ENCODE measurements at places on chromosomes 1 and 21. TPM values are rescaled to one million over a fixed set of nuclear protein-coding genes. Genes with fewer than 3 reads are reported as not detected.
A peak's percentile ranks its signal among the peaks of the same experiment; 100 is the strongest.

PLEKHG5 gene
- polyA plus RNA-seq = 25.1 TPM

CELA3B gene
- not detected for polyA plus RNA-seq

AMIGO1 gene
- polyA plus RNA-seq = 8.1 TPM

BCAN gene
- 0.18 TPM for polyA plus RNA-seq

C8B gene
- polyA plus RNA-seq = not detected

S100A3 gene
- 0.19 TPM for polyA plus RNA-seq

DYRK1A gene
- polyA plus RNA-seq = 74.4 TPM

DNA sequence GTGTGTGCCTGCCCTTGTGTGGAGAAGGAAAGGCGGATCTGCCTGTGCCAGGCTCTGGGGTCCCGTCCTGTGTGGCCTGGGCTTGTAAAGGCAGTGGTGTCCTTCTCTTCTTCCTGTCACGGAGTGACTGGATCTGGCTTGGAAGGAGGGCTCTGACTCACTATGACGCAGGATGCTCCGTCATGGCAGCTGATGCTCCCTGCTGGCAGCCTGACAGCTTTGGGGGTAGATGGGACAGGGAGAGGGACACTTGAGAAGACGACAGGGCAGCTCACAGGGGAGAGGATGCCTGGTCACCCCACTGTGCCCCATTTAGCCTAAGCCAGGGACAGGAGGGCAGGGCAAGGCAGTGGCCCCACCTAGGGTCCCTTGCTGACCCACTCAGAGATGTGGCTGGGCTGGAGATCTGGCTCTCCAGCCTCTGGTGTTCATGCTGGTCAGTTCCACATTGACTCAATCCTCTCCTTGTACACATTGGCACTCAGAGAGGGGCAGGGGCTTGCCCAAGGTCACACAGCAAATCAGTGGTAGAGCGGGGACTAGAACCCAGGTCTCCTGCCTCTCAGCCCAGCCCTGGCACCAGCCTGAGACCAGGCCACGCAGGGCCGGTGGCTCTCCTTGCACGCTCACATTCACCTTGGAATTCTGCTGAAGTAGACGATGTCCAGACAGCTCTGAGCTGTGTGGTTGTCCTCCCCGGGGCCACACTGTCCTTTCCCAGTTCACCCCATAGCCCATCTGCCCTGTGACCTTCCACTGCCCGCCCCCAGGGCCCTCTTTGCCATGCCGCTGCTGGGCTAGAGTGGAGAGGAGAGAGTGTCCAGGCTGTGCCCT, 2.8 kb upstream of the FAM131C start:
- no peak for DNase-seq

DNA sequence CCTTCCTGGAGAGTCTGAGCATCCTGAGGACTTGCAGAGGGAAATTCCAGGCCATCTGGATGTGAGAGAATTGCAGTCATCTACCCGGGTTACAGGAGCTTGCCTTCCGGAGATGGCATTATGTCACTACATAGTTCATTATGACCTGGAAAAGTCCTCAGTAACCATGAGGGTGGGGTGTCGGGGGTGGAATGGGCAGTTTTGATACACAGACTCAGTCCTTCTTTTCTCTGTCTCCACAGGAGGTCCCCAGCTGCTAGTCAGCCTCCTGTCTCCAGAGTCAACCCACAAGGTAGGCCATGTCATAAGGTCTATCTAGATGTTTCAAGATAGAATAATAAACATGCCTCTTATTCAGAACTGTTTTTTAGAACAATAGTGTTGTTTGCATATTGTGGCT, 268.2 kb upstream of the SGIP1 start:
- no peak for DNase-seq

- no peak for DNase-seq
These were observed 14.9 kb downstream of the RNASEL start for GRCh38 chr1:182574156-182574555.

GRCh38 chr1:2014181-2014580, 5.0 kb upstream of the GABRD start:
- DNase-seq = no peak

GRCh38 chr1:4033129-4033676, 133.1 kb upstream of the C1orf174 start:
- DNase-seq = no peak

DNA sequence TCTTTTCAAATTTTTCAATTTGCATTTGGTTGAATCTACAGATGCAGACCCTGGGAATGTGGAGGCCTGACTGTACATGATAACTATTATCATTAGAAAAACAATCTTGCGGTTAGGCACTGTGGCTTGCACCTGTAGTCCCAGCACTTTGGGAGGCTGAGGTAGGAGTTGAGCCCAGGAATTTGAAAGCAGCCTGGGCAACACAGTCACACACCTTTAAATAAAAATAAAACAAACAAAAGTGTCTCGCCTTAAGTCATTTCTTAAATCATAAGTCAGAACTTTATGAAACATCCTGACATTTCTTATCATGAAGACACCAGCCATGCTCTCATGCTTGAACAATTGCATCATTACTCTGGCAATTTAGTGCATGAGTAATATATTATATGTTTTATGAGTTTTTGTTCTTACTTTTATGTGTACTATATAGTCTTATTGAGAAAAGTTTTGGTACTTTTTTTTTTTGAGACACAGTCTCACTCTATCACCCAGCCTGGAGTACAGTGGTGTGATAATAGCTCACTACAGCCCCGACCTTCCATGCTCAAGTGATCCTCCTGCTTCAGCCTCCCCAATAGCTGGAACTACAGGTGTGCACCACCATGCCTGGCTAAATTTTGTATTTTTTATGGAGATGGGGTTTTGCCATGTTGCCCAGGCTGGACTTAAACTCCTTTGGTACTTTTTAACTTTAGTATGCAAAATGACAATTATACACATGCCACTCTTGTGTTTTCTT, 7.8 kb downstream of the TBX19 start:
- no peak for DNase-seq

DNA sequence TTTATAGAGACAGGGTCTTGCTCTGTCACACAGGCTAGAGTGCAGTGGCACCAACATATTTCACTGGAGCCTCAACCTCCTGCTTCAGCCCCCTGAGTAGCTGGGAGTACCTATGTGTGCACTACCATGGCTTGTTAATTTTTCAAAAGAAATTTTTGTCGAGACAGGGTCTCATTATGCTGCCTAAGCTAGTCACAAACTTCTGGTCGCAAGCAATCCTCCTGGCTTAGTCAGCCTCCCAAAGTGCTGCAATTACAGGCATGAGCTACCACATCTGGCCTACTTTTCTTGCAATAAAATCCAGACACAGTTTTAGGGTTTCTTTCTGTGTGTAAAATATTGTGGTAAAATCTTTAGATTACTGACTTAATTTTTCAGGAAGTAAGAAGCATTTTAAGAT, 27.9 kb upstream of the NTPCR start:
- DNase-seq = no peak

DNA sequence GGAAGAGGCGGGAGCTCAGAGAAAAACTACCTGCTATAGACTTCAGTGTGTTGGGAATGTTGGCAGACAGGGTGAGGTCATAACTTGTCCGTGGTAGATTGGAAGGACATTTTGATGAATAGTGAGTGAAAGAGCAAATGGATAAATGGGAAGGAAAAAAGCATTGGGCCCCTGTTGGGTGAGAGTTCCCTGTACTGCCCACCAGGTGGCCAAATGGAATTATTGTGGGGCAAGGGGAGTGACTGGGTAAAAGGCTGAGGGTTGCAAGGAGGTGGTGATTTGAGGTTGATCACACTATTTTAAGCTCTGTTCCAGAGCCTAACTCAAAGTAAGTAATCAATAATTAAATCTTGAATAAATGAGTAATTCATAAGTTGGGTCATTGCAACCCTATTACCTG, 60.4 kb downstream of the MRPS6 start:
- DNase-seq = no peak

DNA sequence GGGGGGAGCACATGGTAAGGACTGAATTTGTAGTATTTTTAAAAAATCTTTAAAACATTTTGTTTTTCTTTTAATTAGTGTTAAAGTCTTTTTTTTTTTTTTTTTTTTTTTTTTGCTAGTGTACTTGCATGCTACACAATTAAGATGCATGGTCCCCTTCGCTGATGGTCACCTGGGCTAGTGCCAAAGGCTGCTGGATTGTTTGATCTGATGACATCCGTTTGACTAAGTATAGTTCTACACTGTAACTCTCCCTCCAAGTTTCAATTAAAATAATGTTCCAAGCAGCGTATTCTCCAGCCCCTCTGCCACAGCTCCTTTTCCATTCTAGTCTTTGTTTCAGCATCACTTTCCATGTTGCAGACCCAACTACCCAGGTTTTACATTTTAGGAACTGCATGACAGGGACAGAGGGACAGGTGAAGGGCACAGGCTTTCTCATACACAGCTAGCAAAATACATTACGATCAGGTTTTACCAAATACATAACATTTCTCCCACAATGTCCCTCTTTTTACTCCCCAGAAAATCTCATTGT, 852 bp upstream of the RAVER2 start:
- DNase-seq = no peak

- no peak for DNase-seq
These were observed 161.2 kb downstream of the NCAM2 start for GRCh38 chr21:21159253-21159899.

DNA sequence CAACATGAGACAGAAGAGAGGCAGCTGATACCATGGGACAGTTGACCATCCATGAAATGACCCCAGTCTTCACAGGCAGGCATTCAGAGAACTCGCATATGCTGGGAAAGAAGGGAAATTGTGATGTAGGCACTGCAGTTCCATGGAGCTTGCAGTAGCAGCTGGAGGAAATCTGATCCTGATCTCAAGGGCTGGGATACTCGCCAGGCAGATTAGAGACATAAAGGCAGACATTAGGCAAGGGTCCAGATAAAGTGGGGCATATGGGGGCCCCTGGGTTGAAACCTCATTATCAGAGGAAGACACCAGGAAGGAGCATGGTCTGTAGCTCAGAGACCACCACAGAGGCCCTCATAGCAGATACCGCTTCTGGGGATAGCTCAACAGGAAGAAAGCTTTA, 48.7 kb upstream of the TNR start:
- peak; percentile 3 for DNase-seq

DNA sequence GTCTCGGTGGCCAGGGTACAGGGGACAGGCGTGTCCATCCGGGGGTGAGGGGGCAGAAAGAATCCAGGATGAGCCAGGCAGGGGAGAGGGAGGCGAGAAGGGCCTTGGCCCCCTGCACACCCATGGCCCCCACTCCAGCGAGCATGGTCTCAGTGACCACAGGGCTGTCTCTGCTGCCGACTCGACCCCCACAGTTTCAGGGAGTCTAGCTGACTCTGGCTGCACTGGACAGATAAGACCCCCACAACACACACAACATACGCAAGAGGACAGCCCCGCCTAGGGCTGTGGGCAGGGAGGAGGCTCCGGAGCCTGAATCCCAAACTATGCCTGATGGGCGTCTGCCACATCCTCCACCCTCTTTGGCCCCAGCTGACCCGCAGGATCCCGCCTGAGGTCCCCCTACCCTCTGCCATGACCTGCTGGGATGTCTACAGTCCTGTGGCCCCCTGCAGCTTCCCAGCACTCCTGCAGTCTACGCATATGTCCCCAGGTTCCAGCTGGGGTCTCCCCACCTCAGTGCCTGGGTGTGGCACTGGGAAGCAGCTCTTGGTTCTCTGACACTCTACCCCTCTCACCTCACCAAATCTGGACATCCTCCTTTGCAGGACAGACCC, 22.0 kb downstream of the WNT9A start:
- no peak for DNase-seq

DNA sequence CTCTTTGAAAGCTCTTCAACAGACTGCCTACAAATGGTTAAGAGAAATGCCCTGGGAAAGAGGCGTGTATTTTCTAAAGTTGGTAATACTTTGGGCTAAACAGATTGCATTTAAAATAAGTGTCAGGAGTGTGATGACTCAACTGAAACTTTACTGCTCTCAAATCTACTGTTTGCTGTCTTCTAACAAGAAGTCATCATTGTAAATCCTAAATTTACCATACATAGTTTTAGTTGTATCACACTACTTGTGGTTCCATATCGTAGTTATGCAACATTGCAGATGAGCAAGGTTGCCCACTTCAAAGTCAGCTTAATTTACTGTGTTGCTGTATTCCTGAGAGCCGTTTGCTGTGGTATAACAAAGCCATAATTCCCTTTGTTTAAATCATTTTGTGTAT, 59.6 kb downstream of the RGS21 start:
- DNase-seq = no peak

GRCh38 chr1:117747605-117748004, 141.8 kb downstream of the TENT5C start:
- no peak for DNase-seq

- no peak for DNase-seq
These were observed 45.7 kb downstream of the SLC9A1 start for GRCh38 chr1:27109103-27109822.

Data from renal pelvis (tissue), 12 donors.